ENCODE measurements at places on chromosomes 5 and 9. TPM values are rescaled to one million over a fixed set of nuclear protein-coding genes. Genes with fewer than 3 reads are reported as not detected.

DNA sequence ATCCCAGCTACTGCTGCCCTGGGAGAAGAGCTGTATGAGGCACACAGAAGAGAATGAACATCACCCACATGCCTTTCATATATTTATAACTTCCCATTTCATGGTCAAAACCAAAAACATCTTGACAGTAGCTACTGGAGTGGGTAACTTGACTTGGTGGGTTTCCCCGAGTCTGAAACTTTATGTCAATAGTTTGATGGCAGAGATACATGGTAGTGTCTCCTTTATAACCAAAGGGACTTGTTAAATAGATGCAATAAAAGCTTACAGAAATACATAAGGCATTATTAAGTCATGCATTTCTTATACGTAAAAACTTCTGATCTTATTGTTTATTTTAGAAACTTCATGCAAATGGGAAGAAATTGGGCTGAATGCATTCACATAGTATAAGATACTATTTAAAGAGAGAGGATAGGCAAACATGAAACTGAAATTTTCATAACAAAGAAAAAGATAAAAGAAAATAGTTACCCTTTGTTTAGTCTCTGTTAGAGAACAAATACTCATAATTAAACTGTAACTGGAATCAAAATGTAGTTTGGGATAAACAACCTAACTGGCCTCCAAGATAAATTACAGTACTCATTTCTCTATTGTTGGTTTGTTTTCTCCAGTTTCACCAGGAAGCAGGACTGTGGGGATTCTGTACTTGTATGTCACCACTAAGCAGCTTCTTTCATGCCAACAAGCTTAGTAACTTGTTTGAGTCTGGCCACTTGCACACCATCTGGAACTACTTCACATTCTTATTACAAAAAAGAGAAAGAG lies 459.3 kb upstream of the MEF2C start:
- no peaks in the 10 kb centered on the region for H3K4me1 ChIP-seq
- no peak overlapping the region for H3K4me3 ChIP-seq
- no peaks in the 10 kb centered on the region for H3K36me3 ChIP-seq
- no peak for DNase-seq
- H3K27me3 ChIP-seq = no peaks in the 10 kb centered on the region

GNA14 gene
- not detected for total RNA-seq

LCN15 gene
- total RNA-seq = not detected

- H3K4me3 ChIP-seq = no peak overlapping the region
- peaks cover 10% of the 10 kb centered on the region for H3K27me3 ChIP-seq
- no peaks in the 10 kb centered on the region for H3K4me1 ChIP-seq
- no peak overlapping the region for H3K27ac ChIP-seq
- no peak for DNase-seq
- no peaks in the 10 kb centered on the region for H3K36me3 ChIP-seq
Measured at GRCh38 chr9:124088476-124088837, 76.9 kb downstream of the LHX2 start.

SPATA31C1 gene
- not detected for total RNA-seq

DNA sequence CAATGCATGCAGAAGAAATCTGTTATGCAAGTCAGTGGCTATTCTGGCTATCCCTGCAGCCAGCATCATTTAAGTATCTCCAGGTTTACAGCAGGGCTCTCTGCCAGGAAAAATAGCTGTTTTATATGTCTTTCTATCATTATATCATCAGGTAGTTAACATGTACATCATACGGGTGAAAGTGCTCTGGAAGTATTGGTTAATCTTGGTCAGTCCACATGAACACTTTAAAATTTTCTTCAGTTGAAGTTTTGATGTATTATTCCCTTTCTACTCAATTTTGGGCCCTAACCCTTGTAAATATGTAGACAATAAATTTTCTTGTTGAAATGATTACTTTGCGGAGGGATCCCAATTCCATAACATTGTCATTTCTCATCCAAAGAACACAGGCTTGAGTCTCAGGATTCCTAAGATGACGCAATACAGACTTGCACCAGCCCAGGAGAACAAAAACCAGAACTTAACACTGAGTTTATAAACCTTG lies 67.5 kb downstream of the SEMA6A start:
- no peaks in the 10 kb centered on the region for H3K4me1 ChIP-seq
- no peak for DNase-seq
- H3K4me3 ChIP-seq = no peak overlapping the region
- H3K36me3 ChIP-seq = no peaks in the 10 kb centered on the region
- no peaks in the 10 kb centered on the region for H3K27me3 ChIP-seq

DNA sequence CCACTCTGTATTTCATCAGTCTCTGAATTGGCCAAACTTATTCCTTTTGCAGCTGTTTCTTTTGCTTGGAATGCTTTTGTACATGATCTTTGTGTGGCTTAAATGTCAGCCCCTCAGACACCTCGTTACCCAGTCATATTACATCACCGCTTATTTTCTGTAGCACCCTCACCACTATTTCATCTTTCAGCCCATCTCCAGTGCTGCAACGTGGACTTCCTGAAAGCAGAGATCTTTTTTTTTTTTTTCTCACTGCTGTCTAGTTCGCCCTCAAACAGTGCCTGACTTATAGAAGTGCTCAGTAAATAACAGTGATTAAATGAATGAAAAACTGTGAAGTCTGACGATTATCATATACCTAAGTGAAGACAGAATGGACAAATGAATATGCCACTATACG lies 835 bp downstream of the SRA1 start:
- peak overlapping the region; percentile 79 for H3K4me3 ChIP-seq
- H3K27ac ChIP-seq = peak overlapping the region; percentile 93
- peaks cover 54% of the 10 kb centered on the region for H3K4me1 ChIP-seq
- DNase-seq = no peak

UBE2QL1 gene
- not detected for total RNA-seq

MGAT4B gene
- total RNA-seq = 59.9 TPM

KCNN2 gene
- not detected for total RNA-seq

DNA sequence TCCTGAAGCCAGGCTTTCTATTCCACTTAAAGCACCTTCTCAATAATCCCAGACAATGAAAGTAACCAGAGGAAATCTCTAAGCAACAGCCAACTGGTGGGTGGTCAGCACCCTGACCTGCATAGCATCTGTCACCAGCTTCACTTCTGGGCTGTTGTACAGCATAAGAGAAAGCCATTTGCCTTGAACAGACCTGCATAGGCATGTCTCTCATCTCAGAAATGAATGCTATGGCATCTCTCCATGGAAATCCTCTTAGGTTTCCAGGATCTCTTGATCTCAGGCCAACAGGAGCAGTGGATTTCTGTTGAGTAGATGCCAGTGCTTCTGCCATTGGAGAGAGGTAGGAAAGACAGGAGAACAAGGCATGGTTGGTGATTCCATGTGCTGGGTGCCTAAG lies 213.6 kb downstream of the GRIA1 start:
- H3K27me3 ChIP-seq = peaks cover 3% of the 10 kb centered on the region
- H3K4me3 ChIP-seq = no peak overlapping the region
- H3K36me3 ChIP-seq = no peaks in the 10 kb centered on the region
- H3K4me1 ChIP-seq = no peaks in the 10 kb centered on the region
- no peak overlapping the region for H3K27ac ChIP-seq
- DNase-seq = no peak

DNA sequence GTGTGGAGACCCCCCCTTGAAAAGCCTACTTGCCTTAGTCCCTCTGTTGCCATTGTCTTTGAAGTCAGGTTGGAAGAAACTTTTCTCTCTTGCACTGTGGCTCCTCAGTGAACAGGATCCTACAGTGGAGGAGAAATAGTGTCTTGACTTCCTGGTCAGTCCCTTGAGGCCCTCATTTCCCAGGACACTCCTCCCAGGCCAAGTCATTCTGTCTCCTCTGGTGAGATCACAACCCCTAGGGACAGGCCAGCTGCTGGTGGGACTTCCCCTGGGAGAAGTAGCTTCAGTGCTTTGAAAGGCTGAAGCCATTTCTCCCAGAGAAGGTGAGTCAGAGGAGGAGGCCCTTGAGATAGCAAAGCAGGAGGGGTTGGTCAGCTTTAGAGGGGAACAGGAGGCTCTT lies 10.1 kb upstream of the GRIA1 start:
- H3K36me3 ChIP-seq = no peaks in the 10 kb centered on the region
- H3K4me1 ChIP-seq = no peaks in the 10 kb centered on the region
- H3K27me3 ChIP-seq = peaks cover 10% of the 10 kb centered on the region
- peak; percentile 8 for DNase-seq
- no peak overlapping the region for H3K4me3 ChIP-seq

GRCh38 chr9:95570150-95570549 lies 53.4 kb upstream of the PTCH1 start:
- H3K36me3 ChIP-seq = no peaks in the 10 kb centered on the region
- no peak overlapping the region for H3K27ac ChIP-seq
- peak overlapping the region; percentile 10 for H3K4me3 ChIP-seq
- no peak for DNase-seq
- H3K4me1 ChIP-seq = peaks cover 16% of the 10 kb centered on the region

MYOZ3 gene
- 0.49 TPM for total RNA-seq

BARX1 gene
- total RNA-seq = 0.17 TPM

MARCHF3 gene
- total RNA-seq = 11.8 TPM

COL23A1 gene
- total RNA-seq = 0.07 TPM

DNA sequence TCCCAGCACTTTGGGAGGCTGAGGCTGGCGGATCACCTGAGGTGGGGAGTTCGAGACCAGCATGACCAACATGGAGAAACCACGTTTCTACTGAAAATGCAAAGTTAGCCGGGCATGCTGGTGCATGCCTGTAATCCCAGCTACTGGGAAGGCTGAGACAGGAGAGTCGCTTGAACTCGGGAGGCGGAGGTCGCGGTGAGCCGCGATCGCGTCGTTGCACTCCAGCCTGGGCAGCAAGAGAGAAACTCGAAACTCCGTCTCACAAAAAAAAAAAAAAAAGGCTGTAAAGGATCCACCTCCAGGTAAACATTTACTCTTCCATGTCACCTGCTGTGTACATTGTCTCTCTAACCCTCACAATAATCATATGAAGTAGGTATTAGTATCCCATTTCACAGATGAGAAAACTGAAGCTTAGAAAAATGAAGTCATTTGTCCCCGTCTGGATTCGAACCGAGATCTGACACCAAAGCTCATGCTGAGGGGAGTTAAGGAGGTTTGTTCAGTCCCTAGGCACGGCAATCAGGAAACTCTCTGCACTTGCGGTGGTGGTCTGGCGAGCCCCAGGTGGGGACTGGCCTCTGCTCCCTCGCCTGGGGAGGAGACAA lies 494 bp upstream of the DOCK2 start:
- H3K27ac ChIP-seq = peak overlapping the region; percentile 95
- no peak for DNase-seq
- H3K36me3 ChIP-seq = peaks cover 32% of the 10 kb centered on the region
- peaks cover 42% of the 10 kb centered on the region for H3K4me1 ChIP-seq
- peak overlapping the region; percentile 93 for H3K4me3 ChIP-seq

CARD9 gene
- 0.22 TPM for total RNA-seq

DNA sequence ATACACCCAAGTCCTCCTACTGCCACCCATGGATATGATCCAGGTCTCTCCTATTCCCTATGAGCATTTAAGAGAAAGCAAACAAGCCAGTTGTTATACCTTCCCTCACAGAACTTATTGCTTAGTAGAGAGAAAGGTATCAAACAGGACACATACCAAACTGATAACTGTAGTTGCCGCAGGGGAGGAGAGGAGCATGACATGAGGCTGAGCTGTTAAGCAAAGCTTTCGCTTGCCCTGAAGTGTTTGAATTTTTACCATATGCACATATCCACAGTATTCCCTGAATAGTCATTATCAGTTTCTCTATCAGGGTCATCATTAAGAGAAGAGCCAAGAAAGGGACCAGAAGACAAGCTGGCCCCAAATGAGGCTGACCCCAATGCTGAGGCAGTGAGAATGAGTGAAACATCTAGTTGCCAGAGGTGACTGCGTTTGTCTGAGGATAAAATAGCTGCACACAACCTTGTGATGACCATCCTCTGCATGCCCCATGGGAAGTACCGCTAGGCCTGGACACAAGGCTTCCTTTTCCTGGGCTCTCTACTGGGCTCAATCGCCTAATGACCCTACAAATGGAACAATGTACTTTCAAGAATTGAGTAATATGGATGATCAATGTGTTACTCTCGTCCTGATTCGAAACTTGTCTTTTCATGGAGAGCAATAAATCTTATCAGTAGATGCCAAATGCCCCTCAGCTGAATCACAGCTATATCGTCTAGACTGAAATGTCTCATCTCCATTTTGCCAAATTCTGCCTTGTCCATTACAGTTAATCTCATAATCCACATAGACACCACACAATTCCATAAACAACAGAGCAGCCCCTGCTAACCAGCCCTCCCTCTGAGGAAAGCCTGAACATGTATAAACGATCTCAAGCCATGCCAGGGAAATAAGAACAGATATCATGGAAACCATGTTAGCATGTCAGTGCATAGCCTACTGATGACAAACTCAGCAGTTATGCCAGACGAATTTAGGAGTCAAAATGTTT lies 4.3 kb upstream of the IFNK start:
- H3K4me1 ChIP-seq = peaks cover 8% of the 10 kb centered on the region
- no peak overlapping the region for H3K27ac ChIP-seq
- no peak overlapping the region for H3K4me3 ChIP-seq
- DNase-seq = no peak

DNA sequence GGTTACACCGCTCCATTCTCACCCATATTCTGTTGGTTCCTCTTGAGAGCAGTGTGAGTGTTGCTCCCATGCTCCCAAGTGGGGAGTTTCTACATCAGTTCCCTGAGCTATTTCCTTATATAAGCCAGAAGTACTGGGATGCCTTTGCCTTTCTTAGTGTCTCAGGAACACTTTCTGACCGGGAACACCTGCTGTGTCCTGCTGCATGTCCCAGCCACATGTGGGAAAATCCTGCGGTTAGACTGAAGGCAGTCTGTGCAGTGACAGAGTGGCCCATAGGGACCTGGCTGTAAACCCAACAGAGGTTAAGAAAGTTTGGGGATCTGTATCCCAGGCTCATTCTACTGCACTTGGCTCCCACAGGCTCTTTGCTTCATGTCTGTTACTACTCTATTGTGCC lies 126.0 kb downstream of the EGFLAM start:
- peaks cover 8% of the 10 kb centered on the region for H3K4me1 ChIP-seq
- H3K27me3 ChIP-seq = no peaks in the 10 kb centered on the region
- H3K27ac ChIP-seq = no peak overlapping the region
- no peaks in the 10 kb centered on the region for H3K36me3 ChIP-seq
- DNase-seq = no peak
- H3K4me3 ChIP-seq = no peak overlapping the region

ZNF454 gene
- total RNA-seq = not detected

DNA sequence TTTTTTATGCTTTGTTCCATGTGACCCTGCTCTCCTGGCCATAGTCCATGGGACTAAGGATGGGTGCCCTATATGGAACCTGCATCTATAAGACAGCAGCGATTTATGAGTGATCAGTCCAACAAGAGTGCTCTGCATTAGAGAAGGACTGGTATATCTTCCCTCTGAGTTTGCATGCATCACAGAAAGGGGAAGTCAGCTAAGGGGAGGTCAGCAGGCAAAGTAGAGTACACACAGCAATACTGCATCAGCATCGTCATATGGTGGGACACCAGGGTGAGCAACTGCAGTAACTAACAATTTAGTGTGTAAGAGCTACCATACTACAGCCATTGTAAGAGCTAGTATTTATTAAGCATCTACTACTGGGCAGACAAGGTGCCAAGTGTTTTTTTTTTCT lies 311.3 kb downstream of the NDUFS4 start:
- peaks cover 10% of the 10 kb centered on the region for H3K27me3 ChIP-seq
- no peaks in the 10 kb centered on the region for H3K36me3 ChIP-seq
- H3K4me3 ChIP-seq = no peak overlapping the region

GBGT1 gene
- total RNA-seq = 4.7 TPM

All from activated naive CD4-positive, alpha-beta T cell treated with anti-CD3 and anti-CD28 coated beads for 36 hours (primary cell).